CD4-positive, alpha-beta memory T cell (primary cell): ENCODE measurements at places on chromosomes 3 and 15. TPM values are rescaled to one million over a fixed set of nuclear protein-coding genes. Genes with fewer than 3 reads are reported as not detected.

- H3K27ac ChIP-seq, result no peak overlapping the region
- H3K4me3 ChIP-seq, result no peak overlapping the region
- peaks cover 20% of the 10 kb centered on the region for H3K36me3 ChIP-seq
- DNase-seq, result no peak
- peaks cover 47% of the 10 kb centered on the region for H3K4me1 ChIP-seq
- H3K27me3 ChIP-seq, result no peaks in the 10 kb centered on the region
Observed at GRCh38 chr3:150737874-150738679, 24.9 kb downstream of the SIAH2 start.

- DNase-seq, result no peak
- no peak overlapping the region for H3K27ac ChIP-seq
- H3K36me3 ChIP-seq, result no peaks in the 10 kb centered on the region
- no peaks in the 10 kb centered on the region for H3K4me1 ChIP-seq
Observed at GRCh38 chr3:6921066-6921465, 60.2 kb downstream of the GRM7 start.

DNA sequence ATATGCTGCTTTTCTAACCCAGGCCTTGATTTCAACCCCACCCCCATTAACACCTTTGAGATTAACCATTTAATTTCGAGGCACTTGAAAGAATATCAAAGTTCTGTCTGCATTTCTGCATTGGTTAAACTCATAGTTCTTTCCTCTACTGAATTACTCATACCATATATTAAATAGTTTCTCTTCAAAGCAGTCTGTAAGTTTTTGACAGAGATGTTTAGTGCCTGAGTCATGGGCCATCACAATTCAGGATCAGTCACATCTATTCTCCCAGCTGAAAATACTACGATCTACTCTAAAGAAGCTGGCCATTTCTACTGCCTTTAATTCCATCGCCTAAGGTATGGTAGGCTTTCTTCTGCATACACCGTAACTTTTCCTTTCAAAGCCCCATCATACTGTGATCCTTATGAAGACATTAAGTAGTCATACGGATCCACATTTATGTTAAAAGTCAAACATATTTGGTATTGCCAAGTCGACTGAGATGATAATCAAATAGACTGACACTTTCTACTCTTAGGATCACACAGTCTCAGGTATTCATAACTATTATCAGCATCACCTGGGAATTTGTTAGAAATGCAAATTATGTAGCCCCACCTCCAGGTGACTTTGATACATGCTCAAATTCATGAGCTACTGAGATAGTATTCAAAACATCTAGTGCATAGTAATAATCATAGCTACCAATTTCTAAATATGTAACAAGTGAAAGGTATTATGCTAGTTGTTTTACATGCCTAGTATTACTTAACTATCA is 489.4 kb upstream of the IL12A start:
- H3K4me3 ChIP-seq, result no peak overlapping the region
- no peaks in the 10 kb centered on the region for H3K36me3 ChIP-seq
- no peak overlapping the region for H3K27ac ChIP-seq
- no peaks in the 10 kb centered on the region for H3K27me3 ChIP-seq
- no peaks in the 10 kb centered on the region for H3K4me1 ChIP-seq

DNA sequence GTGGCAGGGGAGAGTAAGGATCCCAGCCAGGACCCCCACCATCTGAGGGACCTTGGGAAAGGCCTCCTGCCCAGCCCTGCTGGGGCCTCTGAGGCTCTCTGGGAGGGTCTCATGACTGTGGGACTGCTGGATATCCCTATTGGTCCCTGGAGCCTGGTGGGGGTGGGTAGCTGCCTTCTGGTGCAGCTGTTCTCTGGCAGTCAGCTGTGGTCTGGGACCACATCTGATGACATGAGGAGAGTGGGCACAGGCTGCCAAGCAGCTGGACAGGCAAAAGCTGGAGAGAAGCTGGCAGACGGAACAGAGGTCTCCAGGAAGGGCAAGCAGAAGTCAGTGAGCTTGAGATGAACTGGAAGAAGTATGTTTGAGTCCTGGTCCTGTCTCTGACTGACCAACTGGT is 22.4 kb downstream of the PLEKHO2 start:
- peaks cover 60% of the 10 kb centered on the region for H3K36me3 ChIP-seq
- H3K4me3 ChIP-seq, result no peak overlapping the region
- no peaks in the 10 kb centered on the region for H3K27me3 ChIP-seq
- DNase-seq, result no peak

COL6A5 gene
- total RNA-seq, result not detected

LAMB2 gene
- total RNA-seq, result not detected

SKOR1 gene
- 0.38 TPM for total RNA-seq

UMPS gene
- 31.5 TPM for total RNA-seq
